Smooth muscle cell of the brain vasculature (primary cell): ENCODE measurements at places on chromosomes 1 and 21.

GRCh38 chr1:16143566-16144324 is 12.1 kb downstream of the EPHA2 start:
- DNase-seq = no peak

GRCh38 chr1:25103164-25103795 is 129.0 kb downstream of the SYF2 start:
- no peak for DNase-seq

DNA sequence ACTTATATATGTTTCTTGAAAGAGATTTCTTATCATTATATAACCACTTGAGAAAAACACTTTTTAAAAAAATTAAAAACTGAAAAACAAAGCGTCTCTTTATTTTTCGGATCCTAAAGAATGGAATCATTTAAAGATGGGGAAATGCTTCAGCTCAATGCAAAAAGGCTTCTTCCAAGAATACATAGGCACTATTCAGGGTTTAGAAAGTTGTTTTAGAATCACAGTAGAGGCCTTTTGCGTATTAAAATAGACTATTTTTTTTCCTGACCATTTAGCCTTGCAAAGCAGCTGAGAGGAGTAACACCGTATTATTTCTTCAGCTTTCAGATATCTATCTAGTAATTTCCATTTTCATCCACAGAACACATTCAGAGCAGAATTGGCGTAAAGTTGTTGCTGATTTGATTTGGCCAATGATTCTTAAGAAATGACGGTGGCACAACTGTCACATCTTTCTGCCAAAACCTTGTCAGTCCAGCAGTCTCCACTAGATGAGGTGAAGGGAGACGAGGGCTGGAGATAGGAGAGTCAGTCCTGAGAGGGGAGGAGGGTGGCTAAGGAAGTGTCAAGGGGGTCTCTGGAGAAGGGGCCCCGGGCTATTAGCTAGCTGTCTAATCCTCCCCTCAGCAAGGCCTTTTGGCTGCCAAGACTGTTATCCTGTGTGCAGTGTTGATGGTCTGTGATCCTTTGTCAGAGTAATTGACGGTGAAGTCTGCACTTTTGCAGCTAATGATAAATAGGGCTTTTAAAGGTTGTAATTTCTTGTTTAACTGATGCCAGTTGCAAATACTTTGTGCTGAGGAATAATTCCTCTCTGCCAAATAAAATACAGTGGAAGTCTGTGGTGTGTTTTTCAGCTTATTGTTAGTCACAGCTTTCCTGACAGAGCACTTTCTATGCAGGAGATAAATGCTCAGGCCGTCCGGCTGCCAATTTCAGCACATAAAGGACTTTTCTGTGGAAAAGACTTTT is 34.7 kb downstream of the PRRX1 start:
- no peak for DNase-seq

DNA sequence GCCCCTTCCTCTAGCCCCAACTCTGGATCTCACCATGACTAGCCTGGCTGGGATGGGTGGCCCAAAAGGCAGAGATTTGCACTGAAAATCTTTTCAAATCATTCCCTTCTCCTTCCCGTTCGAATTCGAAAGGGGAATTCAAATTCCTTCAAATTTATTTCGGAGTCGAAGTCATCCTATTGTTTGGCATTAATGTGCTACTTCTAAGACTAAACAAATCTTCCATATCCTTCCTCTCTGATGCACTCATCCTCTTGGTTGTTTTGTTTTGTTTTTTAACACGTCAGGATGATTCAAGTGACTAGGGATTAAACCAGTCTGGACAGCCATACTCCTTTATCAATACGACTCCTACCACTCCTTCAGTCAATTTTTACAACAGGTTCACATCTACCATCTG is 95.5 kb upstream of the SGIP1 start:
- DNase-seq = no peak

DNA sequence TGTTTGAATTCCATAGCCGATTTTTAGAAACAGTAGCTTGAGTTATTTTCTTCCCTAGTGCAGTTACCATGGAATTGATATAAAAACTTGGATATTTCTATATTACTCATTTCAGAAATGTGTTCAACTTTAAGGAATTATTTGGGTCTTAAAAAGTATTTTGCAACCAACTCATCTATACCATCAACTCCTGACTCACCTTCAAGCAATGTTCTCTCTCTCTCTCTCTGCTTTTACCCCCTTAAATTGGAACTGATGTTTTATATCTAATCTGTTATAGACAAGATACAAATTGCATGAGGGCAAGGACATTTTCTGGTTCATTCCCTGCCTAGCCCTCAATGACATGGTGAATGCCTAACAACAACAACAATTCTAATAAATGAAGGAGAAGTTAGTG is 214.7 kb upstream of the NRIP1 start:
- no peak for DNase-seq

GRCh38 chr1:6331543-6332273 is 61.9 kb downstream of the ACOT7 start:
- DNase-seq = no peak

GRCh38 chr1:114467491-114467890 is 43.5 kb downstream of the TRIM33 start:
- DNase-seq = no peak

DNA sequence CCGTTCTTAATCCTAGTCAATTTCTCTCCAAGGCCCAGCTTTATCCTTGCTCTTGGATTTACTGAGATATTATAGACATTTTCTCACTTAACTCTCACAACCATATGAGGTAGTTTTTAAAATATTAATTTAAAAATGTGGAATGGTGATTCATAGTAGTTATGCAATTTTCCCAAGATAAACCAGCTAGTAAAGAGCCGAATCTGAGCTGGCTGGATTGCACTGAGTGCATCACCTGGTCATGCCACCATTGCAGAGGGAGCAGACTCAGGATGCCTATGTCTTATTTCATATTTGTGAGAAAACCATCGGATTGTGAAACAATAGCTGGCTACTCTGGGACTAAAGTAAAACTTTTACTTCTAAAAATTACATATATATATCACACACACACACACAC is 494.0 kb downstream of the KCNT2 start:
- no peak for DNase-seq

DNA sequence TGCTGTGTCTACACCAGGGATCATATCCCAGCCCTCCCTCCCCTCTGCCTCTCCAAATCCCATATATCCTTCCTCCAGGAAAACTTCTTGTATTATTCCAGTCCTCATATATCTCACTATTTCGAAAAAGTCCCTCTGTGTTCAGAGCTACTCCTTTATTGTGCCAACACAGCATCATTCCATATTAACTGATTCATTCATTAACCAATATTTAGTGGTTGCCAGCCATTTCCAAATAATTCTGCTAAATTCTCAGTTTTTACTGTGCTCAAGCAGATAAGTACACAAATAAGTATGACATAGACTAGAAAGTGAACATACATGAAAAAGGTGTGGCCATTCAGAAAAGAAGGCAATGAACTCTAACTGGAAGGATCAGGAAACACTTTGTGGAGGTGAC is 241.6 kb upstream of the DUSP10 start:
- no peak for DNase-seq

DNA sequence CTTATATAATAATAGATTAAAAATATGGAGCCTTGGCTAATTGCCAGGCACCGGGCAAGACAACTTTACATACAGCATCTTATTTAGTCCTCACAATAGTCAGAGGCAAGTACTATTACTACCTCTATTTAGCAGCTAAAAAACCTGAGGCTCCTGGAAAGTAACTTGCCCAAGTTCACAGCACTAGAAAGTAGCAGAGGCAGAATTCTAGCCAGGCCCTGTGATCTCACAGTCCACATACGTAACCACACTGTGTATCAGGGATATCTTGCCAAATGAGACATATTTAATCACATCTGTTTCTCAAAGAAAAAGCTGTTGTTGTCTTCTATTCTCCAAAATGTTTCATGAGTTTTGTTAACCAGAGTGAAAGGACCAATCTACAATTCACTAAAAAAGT is 378.5 kb downstream of the PLPP3 start:
- no peak for DNase-seq

GRCh38 chr1:217484871-217485270 is 146.0 kb downstream of the GPATCH2 start:
- DNase-seq = no peak

GRCh38 chr1:192566657-192567056 is 8.9 kb upstream of the RGS1 start:
- no peak for DNase-seq

GRCh38 chr1:33348194-33348593 is 27.3 kb upstream of the A3GALT2 start:
- no peak for DNase-seq

- DNase-seq = no peak
Measured at GRCh38 chr1:24776821-24777220, 31.6 kb downstream of the CLIC4 start.

- DNase-seq = no peak
Measured at GRCh38 chr1:30450818-30451233, 272.6 kb downstream of the MATN1 start.
